ENCODE measurements at places on chromosomes 2 and 18.

DNA sequence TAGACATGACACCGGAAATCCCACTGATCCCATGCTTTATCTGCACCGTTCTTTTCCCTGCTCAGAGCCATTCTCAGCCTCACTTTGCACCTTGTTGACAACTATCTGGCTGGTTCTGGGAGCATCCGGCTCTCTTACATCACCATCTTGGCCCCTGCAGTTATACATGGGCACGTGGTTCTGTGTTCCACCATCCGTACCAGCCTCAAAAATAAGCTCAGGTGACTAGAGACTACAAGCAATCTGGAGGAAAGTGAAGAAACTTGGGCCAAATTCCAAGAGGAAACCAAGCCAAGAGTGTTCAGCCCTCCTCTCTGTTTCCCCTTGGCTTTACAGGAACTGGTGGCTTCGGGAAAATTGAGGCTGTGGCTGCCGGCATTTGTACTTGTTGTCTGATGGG is 244.6 kb upstream of the ACVR2A start:
- DNase-seq = no peak
- no peaks in the 10 kb centered on the region for H3K27me3 ChIP-seq
- no peak overlapping the region for H3K4me3 ChIP-seq
- H3K36me3 ChIP-seq = no peaks in the 10 kb centered on the region

GRCh38 chr2:189533288-189534035 is 47.1 kb downstream of the SLC40A1 start:
- no peaks in the 10 kb centered on the region for H3K27me3 ChIP-seq

GRCh38 chr2:166344286-166345113 is 31.2 kb downstream of the SCN9A start:
- H3K4me1 ChIP-seq = no peaks in the 10 kb centered on the region
- no peaks in the 10 kb centered on the region for H3K27me3 ChIP-seq
- H3K4me3 ChIP-seq = no peak overlapping the region
- DNase-seq = no peak

- H3K4me1 ChIP-seq = no peaks in the 10 kb centered on the region
- no peak for DNase-seq
- H3K4me3 ChIP-seq = no peak overlapping the region
- H3K36me3 ChIP-seq = no peaks in the 10 kb centered on the region
These were observed 34.6 kb upstream of the TMEM17 start for GRCh38 chr2:62540408-62541168.

GRCh38 chr2:160489111-160489510 is 4.5 kb downstream of the RBMS1 start:
- no peaks in the 10 kb centered on the region for H3K27me3 ChIP-seq
- H3K4me1 ChIP-seq = no peaks in the 10 kb centered on the region
- no peak overlapping the region for H3K27ac ChIP-seq
- DNase-seq = no peak
- H3K4me3 ChIP-seq = no peak overlapping the region

DNA sequence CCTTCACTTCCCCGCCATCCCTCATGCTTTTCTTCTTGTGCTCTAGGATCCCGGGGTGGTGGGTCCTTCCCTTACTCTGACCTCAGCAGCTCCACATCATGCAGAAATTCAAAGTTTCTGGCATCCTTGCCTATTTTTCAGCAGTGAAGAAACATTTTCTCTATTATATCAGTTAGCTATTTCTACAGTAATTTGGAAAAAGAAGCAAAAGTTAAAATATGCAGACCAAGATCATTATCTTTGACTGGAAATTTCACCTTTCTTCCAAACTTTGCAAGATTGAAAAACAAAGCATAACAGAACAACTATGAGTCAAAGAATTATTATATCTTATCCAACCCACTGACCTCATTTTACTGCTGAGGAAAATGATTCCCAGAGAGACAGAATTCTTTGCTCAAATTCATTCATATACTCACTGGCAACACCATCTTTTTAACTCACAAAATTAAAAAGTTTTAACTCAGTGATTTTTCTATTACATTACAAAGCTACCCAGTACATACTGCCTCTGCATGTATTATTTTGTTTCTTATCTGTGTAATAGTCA is 40.5 kb downstream of the ANTXR1 start:
- no peak for DNase-seq
- H3K4me3 ChIP-seq = no peak overlapping the region
- no peaks in the 10 kb centered on the region for H3K4me1 ChIP-seq
- H3K27me3 ChIP-seq = no peaks in the 10 kb centered on the region

GRCh38 chr2:117737846-117738245 is 76.6 kb upstream of the DDX18 start:
- no peaks in the 10 kb centered on the region for H3K27me3 ChIP-seq
- no peaks in the 10 kb centered on the region for H3K36me3 ChIP-seq
- DNase-seq = no peak
- H3K27ac ChIP-seq = no peak overlapping the region
- no peaks in the 10 kb centered on the region for H3K4me1 ChIP-seq

DNA sequence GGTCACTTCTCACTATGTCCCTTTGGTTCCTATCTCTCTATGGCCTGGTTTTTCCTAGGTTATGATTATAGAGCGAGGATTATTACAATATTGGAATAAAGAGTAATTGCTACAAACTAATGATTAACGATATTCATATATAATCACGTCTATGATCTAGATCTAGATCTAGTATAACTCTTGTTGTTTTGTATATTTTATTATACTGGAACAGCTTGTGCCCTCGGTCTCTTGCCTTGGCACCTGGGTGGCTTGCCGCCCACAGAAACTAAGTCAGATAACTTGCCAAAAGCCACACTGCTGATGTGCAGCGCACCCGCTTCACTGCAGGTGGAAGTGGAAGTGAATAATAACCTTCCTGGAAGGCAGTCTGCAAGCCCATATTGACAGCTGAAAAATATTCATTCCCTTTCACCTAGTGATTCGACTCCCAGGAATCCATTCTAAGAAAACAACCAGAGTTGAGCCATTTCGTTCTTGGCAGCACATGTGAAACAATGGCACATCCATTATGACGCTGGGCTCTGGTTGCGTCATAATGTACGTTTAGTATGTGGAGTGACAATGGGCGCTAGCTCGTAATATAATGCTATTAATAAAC is 725 bp upstream of the ANKRD53 start:
- H3K4me1 ChIP-seq = no peaks in the 10 kb centered on the region
- H3K27ac ChIP-seq = peak overlapping the region; percentile 94
- DNase-seq = peak; percentile 66
- H3K27me3 ChIP-seq = no peaks in the 10 kb centered on the region
- no peaks in the 10 kb centered on the region for H3K36me3 ChIP-seq

- DNase-seq = no peak
- peak overlapping the region; percentile 83 for H3K27ac ChIP-seq
- H3K4me3 ChIP-seq = no peak overlapping the region
- no peaks in the 10 kb centered on the region for H3K27me3 ChIP-seq
- no peaks in the 10 kb centered on the region for H3K36me3 ChIP-seq
- no peaks in the 10 kb centered on the region for H3K4me1 ChIP-seq
These were observed 108.8 kb upstream of the PPP1CB start for GRCh38 chr2:28642796-28643195.

- no peak overlapping the region for H3K4me3 ChIP-seq
- no peaks in the 10 kb centered on the region for H3K27me3 ChIP-seq
- H3K36me3 ChIP-seq = no peaks in the 10 kb centered on the region
- no peak for DNase-seq
These were observed 118.4 kb downstream of the GLI2 start for GRCh38 chr2:120854014-120854620.

- H3K27ac ChIP-seq = no peak overlapping the region
- DNase-seq = no peak
- no peaks in the 10 kb centered on the region for H3K36me3 ChIP-seq
- H3K4me1 ChIP-seq = no peaks in the 10 kb centered on the region
- no peaks in the 10 kb centered on the region for H3K27me3 ChIP-seq
These were observed 397.8 kb downstream of the SLC4A3 start for GRCh38 chr2:220025207-220025606.

DNA sequence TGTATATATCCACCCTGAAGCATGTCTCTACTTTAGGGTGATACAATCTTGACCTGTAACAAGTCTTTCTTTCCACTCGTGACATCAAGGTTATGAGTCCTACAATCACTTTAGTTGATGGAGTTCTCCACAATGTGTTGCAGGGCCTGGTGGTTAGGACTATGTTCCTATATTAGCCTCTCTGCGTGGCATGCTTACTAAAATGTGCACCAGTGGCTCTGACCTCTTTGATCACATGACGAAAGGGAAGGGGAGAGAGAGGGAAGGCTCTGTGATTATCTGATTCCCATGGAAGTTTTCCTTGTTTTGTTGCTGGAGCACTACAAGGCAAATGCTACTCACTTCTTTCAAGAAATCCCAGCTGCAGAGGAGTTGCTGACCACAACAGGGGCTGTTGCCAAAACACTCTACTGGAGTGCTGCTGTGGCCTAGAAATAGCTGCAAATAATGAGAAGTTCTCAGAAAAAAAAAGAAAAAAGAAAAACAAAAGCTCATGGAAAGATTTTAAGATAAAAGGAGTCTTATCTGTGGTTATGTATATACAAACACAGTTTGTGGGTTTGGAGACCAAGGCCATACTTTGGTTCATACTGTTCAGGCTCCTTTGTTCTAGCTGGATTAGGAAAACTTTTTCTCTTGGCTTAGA is 272.8 kb upstream of the MMADHC start:
- DNase-seq = peak; percentile 23
- no peaks in the 10 kb centered on the region for H3K27me3 ChIP-seq
- peak overlapping the region; percentile 67 for H3K27ac ChIP-seq
- H3K4me1 ChIP-seq = no peaks in the 10 kb centered on the region

DNA sequence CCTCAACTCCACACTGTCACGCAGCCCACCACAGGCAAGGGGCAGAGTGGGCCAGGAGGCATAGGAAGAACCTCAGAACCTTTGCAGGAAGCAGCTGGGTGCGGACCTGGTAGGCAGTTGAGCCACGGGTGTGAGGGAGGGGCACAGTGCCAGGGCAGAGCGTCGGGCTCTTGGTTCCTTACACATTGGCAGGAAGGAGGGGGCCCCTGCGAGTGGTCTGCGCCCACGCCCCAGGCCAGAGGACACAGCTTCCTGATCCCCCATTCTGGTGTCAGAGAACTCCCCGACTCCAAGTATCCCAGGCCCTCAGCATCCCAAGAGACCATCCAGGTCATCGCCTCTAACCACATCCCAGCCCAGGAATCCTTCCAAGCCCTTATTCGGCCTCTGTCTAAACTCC is 61.5 kb downstream of the TNS1 start:
- H3K27ac ChIP-seq = peak overlapping the region; percentile 96
- H3K27me3 ChIP-seq = no peaks in the 10 kb centered on the region
- no peaks in the 10 kb centered on the region for H3K36me3 ChIP-seq

DNA sequence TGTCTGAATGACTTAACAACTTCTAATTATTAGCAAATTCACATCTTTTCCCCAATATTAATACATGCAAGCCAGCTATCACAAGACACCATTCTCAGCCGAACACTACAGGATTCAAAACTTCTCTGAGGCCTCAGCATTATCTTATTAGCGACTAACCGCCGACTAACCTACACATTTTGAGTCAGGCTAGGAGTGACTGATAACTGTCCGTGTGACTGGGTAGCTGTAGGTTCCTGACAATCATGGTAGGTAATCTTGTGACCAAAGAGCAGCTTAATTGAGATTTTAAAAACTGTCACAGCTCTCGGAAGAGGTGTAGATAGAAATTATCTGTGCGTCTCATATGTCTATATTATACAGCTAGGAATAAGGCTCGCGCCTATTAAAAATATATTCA is 44.1 kb upstream of the SP5 start:
- H3K36me3 ChIP-seq = no peaks in the 10 kb centered on the region
- no peak overlapping the region for H3K27ac ChIP-seq

DNA sequence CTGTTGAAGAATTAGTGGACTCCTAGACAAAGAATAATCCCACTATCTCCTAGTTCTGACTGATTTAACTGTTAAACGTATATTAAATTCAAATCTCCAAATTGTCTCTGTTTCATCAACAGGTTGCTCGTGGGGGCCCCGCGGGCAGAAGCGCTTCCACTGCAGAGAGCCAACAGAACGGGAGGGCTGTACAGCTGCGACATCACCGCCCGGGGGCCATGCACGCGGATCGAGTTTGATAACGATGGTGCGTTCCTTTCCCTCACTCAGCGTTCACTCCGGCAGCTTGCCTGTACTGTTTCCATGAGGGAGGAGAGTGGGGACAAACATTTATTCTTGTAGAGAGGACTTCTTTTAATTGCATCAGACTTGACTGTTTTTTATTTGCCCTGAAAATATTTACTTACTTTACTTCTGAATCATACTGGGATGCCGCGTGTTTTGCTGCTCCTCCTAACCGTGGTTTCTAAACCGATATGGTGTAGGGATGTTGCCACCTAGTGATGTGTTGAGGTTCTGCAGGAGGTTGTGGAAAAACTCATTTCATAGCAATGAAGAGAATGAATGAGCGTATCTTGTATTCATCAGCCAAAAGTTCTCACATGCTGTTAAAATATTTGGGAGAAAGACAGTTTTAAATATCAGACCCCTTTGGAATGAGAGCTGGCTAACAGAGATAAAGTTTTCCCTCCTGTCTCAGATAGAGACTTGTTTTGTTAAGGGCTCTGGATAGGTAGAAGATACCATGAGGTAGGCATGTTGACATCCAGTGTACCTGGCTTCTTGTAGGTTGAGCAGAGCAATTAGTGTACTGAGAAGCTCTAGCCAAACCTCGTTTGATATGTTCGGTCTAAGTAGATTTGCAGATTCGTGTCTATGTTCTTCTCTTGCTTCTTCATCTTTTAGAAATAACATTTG is 38.3 kb downstream of the ITGA6 start:
- no peak overlapping the region for H3K4me3 ChIP-seq
- no peaks in the 10 kb centered on the region for H3K36me3 ChIP-seq
- no peaks in the 10 kb centered on the region for H3K27me3 ChIP-seq
- DNase-seq = peak; percentile 69

DNA sequence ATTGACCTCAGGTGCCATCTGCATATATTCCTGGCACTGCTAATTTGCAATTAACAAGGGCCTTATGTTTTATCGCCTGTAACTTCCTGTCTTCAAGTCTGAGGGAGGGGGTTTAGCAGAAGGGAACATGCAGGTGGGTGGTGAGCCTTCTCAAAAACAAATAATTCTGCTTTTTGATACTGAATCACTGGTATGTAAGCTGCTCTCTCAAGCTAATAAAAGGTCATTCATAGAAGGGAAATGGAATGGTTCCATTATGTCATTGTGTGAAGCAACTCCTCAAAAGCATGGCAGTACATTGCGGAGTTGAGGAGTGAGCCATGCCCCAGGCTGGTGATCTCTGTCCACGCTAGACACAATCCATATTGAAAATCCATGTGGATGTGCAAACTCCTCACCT is 414.8 kb upstream of the ID2 start:
- no peak for DNase-seq
- H3K36me3 ChIP-seq = no peaks in the 10 kb centered on the region
- H3K4me1 ChIP-seq = no peaks in the 10 kb centered on the region
- H3K27ac ChIP-seq = no peak overlapping the region
- H3K4me3 ChIP-seq = no peak overlapping the region

All from breast epithelium (tissue), 4 donors.